ENCODE measurements at places on chromosomes 6 and 20.

- DNase-seq, result no peak
Measured at GRCh38 chr6:44657206-44657819, 269.8 kb downstream of the CDC5L start.

GRCh38 chr6:37557645-37558114, 58.0 kb upstream of the CCDC167 start:
- DNase-seq, result no peak

- no peak for DNase-seq
Measured at GRCh38 chr6:35611240-35611639, 77.5 kb downstream of the FKBP5 start.

GRCh38 chr20:36179170-36179945, 24.8 kb downstream of the EPB41L1 start:
- DNase-seq, result no peak

- DNase-seq, result peak; percentile 63
Measured at GRCh38 chr6:138109042-138109997, 2.1 kb upstream of the PERP start.

DNA sequence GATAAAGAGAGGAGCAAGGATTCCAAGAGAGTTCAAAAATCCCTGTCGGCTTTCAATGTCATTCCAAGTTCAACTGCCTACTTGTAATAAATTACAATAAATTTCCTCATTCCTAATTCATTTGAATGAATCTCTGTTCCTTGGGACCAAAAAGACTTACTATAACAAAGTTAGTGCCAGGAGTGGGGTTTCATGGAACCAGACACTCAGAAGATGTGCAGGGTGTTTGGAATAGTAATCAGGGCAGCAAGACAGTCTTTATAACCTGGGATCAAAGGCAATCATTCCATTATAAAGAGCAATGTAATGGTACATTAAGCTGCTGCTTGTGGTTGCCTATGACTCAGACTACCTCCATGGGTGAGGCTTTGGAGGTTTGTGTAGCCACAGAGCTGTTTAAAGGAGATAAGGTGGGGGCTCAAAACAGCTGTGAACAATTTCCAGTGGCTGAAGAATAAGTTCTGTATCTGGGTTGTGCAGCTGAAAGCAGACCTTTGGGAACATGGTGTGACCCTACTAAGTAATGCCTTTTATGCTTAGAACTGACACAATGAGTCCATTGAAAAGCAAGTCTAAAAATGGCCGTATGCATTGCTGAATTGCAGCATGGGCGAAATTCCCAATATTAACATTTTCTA, 159.9 kb downstream of the LINC00237 start:
- DNase-seq, result no peak

DNA sequence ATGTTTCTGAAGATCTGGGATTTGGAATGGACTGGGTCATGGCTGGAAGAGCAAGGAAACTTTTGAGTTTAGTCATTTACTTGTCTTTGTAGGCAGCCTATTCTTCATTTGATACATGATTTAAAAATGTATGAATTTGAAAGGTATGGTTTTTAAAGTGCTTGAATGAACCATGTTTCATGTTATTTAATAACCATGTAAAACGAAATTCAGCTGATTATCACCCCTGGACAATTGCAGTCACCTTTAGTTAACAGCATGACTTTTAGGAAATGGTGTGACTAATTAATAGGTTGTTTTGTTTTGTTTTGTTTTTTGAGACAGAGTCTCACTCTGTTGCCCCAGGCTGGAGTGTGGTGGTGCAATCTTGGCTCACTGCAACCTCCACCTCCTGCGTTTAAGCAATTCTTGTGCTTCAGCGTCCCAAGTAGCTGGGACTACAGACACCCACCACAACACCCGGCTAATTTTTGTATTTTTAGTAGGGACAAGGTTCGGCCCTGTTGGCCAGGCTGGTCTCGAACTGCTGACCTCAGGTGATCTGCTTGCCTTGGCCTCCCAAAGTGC, 2.1 kb downstream of the STX11 start:
- DNase-seq, result no peak

- DNase-seq, result no peak
Measured at GRCh38 chr20:32333988-32334885, 23.9 kb upstream of the ASXL1 start.

GRCh38 chr20:49916146-49917002, 1.0 kb upstream of the SPATA2 start:
- no peak for DNase-seq

GRCh38 chr6:160793652-160794051, 91.6 kb downstream of the PLG start:
- DNase-seq, result no peak

DNA sequence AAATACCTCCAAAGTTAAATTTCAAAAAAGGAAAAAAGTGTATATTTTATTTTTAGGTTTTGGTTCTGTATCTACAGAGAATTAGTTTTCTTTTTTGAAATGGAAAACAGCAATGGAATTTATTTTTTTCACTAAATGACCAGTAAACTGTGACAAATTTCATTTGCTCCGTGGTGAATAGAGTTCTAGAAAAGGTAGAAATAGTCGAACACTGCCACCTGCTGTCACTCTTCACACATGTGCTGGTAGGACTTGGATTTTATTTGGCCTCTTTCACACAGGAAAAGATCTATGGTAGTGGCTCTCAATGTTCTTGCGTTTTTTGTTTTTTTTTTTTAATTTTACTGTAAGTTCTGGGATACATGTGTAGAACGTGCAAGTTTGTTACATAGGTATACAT, 312.5 kb downstream of the EYA4 start:
- DNase-seq, result no peak

DNA sequence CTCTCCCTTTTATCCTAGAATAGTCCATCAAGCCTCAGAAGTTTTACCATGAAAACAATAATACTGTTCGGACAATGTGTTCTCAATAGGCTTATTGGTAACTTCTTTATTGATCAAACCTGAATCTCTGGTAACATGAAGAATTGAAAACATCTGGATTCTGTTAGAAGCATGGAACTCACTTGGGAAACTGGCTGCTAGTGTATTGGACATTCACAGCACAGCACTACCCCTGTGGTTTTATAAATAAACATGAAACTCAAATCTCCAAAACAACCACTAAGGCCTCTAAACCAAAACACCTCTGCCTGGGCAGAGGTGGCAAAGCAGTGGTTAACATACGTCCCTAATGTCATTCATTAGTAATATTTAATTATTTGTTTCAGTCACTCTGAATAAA, 157.6 kb upstream of the KCNQ5 start:
- no peak for DNase-seq

- DNase-seq, result no peak
Measured at GRCh38 chr6:136412410-136412809, 122.8 kb upstream of the BCLAF1 start.

GRCh38 chr6:143772116-143773086, 70.7 kb upstream of the LTV1 start:
- no peak for DNase-seq

DNA sequence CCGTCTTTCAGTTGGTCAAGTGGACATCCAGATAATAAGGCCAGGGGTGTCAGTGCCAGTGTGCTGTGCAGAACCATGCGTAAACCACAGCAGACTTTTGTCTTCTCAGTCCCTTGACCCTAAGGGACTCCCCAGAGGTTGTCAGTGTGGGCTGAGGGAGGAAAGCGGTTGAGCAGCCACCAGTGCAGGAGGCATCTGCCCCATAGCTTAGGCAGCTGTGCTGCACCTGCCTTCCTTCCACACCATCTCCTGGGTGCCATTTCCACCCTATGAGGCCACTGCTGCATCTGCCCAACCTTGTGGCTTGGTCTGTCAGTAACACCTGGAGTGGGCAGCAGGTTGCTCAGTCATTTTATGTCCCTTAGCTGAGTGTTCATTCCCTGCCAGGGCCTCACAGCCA, 26.0 kb downstream of the PRPF6 start:
- no peak for DNase-seq

DNA sequence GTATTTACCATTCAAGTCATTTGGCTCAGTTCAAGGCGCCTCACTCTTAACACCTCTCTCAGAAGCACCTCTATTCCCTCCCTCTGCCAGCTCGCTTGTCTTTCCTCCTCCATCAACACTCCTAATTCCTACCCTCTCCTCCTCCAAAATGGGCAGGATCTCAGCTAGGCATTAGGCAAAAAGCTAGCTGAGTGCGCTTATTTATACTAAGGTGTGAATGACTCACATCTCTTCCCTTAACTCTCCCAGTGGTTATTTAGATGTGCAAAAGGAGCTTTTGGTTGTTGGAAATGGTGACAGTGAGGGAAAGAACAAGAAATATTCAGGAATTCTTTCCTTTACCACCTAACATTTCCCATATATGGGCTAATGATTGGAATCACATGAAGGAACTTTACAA, 29.1 kb downstream of the PACSIN1 start:
- DNase-seq, result no peak

DNA sequence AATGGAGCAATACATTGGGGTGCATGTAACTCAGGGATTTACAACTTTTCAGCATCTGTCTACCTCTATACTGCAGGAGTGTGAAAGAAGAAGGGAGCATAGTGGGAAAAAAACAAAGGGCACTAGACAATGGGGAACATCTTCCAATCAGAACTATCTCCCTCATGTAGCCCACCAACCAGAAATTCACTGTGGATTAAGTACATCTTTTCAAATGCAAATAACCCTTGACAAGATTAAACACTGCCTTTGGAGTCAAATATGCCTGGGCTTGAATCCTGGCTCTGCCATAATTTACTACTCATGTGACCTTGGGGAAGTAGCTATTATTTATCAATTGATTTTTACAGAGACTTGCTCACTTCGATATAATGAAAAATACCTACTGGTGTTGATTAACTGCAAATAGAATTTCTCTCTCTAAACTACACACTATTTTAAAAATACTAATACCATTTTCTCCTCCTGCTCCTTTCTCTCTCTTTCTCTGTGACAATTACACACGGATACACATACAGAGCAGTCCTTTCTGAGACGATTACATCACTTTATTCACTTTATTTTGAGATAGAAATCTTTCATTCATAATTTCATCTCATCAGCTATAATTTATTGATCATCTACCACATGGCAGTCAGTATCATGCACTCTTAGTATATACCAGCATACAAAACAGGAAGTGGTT, 783.7 kb downstream of the FRK start:
- DNase-seq, result no peak

DNA sequence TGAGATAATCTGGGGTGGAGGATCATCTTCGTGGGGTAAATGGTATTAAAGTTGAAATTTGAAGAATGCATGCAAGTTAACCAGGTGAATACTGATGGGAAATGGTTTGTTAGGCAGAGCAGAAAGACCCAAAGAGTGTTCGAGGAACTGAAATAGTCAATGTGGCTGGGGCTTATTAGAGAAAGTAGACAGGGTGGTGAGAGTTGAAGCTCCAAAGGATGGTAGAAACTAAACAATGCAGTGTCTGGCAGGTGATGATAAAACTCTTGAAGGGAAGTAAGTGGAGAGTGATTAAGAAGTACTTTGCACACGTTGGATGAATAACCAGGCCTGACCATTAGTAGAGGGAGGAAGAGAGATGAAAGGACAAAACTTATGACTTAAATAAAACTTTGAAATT, 39.8 kb upstream of the CENPW start:
- no peak for DNase-seq

GRCh38 chr20:25038103-25038410, 19.9 kb downstream of the ACSS1 start:
- DNase-seq, result no peak

DNA sequence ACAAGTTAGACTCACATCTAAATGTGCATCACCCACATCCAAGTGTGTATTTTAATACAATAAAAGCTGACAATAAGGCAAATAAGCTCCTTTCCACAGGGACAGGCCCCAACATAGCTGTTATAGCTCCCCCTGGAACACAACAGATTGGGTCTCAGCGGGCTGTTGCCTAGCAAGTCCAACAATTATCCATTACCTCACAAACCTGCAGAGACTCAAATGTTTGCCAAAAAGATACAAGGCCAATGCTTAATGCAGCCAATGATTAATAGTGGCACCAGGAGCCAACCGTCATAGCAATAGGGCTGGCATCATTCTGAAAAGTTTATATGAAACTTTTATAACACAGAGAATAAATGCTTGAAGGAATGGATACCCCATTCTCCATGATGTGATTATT, 35.7 kb downstream of the EPB41L2 start:
- no peak for DNase-seq

- DNase-seq, result no peak
Measured at GRCh38 chr6:13461805-13462204, 25.6 kb downstream of the GFOD1 start.
